Karpas-422 (cell line): ENCODE measurements at places on chromosomes 4 and X.

- no peaks in the 10 kb centered on the region for H3K27me3 ChIP-seq
- no peak for DNase-seq
- H3K4me3 ChIP-seq, result no peak overlapping the region
- H3K36me3 ChIP-seq, result no peaks in the 10 kb centered on the region; the same call in 1 of the 2 replicates
- no peak overlapping the region for H3K27ac ChIP-seq
- H3K4me1 ChIP-seq, result peaks cover 28% of the 10 kb centered on the region
Measured at GRCh38 chr4:184641451-184641850, 7.8 kb downstream of the CASP3 start.

DNA sequence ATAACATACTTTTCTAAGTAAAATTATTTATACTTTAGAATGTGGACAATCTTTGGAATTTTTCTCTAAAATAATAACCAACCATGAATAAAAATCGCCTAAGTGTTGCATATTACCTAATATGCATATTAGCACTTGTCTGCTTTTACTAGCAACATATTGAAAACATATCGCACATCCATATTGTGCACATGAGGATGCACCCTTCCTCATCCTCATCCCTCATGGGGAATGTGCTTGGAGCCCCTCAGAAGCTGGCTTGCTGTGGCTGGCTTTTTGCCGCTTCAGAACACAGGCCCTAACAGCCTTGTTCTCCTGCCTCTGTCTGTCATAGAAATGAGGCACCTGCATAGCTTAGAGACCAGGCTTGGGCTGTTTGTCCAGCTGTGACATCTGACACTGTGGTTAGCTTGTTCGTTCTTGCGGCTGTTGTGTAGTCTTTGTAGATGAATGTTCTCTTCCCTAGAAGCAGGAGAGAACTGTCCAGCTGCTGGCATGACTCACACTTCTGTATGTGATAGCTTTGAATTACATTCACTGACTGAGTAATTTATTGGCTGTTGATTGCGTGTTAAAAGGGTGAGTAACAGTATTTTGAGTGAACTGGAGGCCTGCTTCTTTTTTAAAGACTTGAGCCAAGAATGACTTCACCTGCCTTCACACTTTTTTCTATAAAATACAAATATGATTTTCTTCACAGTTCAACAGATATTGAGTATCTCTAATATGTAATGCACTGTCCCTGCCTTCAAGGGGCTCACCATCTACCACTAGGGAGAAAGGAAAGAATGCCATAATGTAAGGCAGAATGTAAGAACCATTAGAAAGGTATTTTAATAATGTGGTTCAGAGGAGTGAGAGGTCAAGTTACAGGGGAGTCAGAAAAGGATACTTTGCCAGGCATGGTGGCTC, 81.9 kb downstream of the HMGB2 start:
- no peak overlapping the region for H3K4me3 ChIP-seq
- peaks cover 80% of the 10 kb centered on the region for H3K4me1 ChIP-seq
- no peak for DNase-seq
- no peak overlapping the region for H3K27ac ChIP-seq
- 0 out of 2 replicates have a peak, but pooled peaks cover 3% of the 10 kb centered on the region for H3K36me3 ChIP-seq
- no peaks in the 10 kb centered on the region for H3K27me3 ChIP-seq

DNA sequence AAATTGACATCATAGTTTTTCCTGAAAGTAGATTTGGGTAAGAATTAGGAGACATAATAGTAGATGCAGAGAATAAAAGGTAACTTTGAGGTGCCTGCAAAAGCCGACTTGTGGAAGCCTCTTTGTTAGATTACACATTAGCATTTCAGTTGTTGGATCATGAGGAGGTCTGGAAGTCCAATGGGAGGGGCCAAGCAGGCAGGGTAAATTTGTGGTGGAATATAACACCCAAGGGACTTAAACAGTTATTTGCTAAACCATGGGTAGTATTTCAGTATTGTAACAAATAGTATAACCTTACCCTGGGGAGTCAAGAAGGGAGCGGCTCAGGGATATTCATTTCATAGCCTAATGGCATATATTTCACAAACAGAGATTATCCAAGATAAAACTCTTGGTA, 810.7 kb upstream of the AMOT start:
- no peaks in the 10 kb centered on the region for H3K36me3 ChIP-seq
- no peak for DNase-seq
- no peak overlapping the region for H3K27ac ChIP-seq
- no peak overlapping the region for H3K4me3 ChIP-seq
- H3K27me3 ChIP-seq, result no peaks in the 10 kb centered on the region
- H3K4me1 ChIP-seq, result no peaks in the 10 kb centered on the region

GRCh38 chr4:39942507-39942906, 35.2 kb downstream of the PDS5A start:
- DNase-seq, result no peak
- no peaks in the 10 kb centered on the region for H3K36me3 ChIP-seq
- H3K4me1 ChIP-seq, result peaks cover 14% of the 10 kb centered on the region
- H3K4me3 ChIP-seq, result no peak overlapping the region
- H3K27me3 ChIP-seq, result no peaks in the 10 kb centered on the region

DNA sequence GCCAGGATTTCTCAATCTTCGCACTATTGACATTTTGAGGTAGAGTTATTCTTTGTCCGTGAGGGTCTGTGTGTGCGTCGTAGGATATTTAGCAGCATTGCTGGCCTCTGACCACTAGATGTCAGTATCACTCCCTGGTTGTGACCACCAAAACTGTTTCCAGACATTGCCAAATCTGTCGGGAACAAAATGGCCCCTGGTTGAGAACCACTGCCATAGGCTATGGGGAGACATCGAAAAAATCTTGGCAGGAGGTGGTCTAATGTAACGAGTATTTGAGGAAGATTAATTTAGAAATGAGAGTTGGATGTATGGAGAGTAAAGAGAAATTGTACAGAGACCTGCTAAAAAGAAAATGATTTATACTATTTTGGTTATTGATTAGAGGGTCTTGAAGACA, 108.4 kb downstream of the DOCK11 start:
- no peak overlapping the region for H3K27ac ChIP-seq
- no peaks in the 10 kb centered on the region for H3K36me3 ChIP-seq
- peaks cover 4% of the 10 kb centered on the region for H3K4me1 ChIP-seq
- H3K27me3 ChIP-seq, result no peaks in the 10 kb centered on the region
- H3K4me3 ChIP-seq, result no peak overlapping the region
- peak; percentile 86 for DNase-seq

GRCh38 chrX:19190902-19191301, 68.6 kb upstream of the ADGRG2 start:
- H3K27ac ChIP-seq, result no peak overlapping the region
- no peaks in the 10 kb centered on the region for H3K4me1 ChIP-seq
- DNase-seq, result no peak
- no peaks in the 10 kb centered on the region for H3K36me3 ChIP-seq
- H3K4me3 ChIP-seq, result no peak overlapping the region

- no peaks in the 10 kb centered on the region for H3K27me3 ChIP-seq
- H3K27ac ChIP-seq, result no peak overlapping the region
- no peak overlapping the region for H3K4me3 ChIP-seq
- DNase-seq, result no peak
- peaks cover 16% of the 10 kb centered on the region for H3K4me1 ChIP-seq
Measured at GRCh38 chr4:86338521-86338920, 21.3 kb downstream of the MAPK10 start.

GRCh38 chr4:125365731-125366130, 51.0 kb downstream of the FAT4 start:
- no peaks in the 10 kb centered on the region for H3K4me1 ChIP-seq
- H3K4me3 ChIP-seq, result no peak overlapping the region
- no peaks in the 10 kb centered on the region for H3K27me3 ChIP-seq
- no peak for DNase-seq

DNA sequence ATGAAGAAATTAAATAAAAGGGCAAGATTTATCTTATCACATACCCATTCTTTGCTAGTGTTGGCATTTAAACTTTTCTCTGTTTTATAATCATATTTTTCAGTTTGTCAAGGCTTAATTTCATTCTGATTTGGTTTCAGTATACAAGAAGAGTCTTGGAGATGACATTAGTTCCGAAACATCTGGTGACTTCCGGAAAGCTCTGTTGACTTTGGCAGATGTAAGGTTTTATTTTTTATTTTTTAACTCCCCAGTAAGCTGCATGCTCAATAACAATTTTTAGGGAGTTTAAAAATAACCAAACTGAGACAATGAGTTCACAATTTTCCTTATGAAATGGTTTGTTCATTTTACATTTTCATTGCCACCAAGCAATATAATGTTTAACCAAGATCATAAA, 39.8 kb downstream of the ANXA3 start:
- H3K36me3 ChIP-seq, result no peaks in the 10 kb centered on the region
- H3K4me3 ChIP-seq, result no peak overlapping the region
- DNase-seq, result no peak
- H3K4me1 ChIP-seq, result no peaks in the 10 kb centered on the region; the same call in 1 of the 2 replicates
- no peak overlapping the region for H3K27ac ChIP-seq
- no peaks in the 10 kb centered on the region for H3K27me3 ChIP-seq

DNA sequence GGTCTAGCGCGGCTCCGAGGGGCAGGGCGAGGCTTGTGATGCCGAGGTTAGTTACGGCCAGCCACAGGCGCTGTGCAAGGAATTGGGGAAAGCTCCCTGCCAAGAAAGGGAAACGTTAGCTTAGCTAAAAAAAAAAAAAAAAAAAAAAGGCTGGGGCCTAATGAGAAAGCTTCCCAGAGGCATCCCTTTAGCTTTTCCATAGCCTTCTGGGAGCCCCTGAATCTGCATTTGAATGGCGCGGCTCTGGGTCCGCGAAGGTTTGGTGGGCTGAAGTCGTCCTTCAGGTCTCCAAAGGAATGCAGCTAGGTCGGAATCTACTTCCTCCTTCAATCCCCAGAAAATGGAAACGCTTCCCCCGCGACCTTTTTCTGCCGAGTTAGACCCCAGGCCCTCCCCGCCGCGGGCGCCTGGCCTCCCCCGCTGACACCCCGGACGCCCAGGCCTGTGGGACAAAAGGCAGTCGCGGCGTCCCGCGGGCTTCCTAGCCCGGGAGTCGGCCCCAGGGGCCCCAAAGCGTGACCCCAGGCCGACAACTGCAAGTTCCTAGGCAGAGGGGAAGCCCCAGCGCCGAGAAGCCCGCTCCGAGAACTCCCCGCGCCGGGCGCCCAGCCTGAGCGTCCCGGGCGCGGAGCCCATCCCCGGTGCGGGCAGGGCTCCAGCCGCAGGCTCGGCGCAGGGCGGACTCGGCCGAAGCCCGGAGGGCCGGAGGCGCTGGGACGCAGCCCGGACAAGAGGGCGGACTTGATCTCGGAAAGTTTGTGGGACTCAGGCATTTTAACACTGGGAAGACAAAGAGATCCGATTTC, 605 bp upstream of the FAT1 start:
- H3K27me3 ChIP-seq, result no peaks in the 10 kb centered on the region
- H3K4me1 ChIP-seq, result no peaks in the 10 kb centered on the region
- H3K36me3 ChIP-seq, result no peaks in the 10 kb centered on the region
- H3K27ac ChIP-seq, result no peak overlapping the region

DNA sequence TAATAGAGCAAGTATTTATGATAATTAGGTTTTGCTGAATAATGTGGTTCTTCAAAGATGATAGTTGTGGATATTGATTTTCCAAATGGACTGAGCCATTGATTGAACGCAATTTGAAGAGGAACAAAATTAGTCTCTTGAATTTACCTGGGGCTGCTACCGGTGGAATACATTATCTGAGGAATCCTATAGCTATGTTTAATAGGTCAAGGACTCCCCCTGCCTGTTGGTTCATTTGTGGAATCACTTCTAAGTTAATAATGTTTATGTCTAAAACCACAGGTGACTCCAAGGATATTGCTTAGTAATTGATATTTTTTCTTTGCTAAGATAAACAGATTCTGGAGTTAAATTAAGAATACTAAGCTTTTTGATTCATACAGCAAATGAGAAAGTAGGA, 576.0 kb upstream of the PABPC4L start:
- H3K4me1 ChIP-seq, result no peaks in the 10 kb centered on the region
- H3K4me3 ChIP-seq, result no peak overlapping the region
- no peak for DNase-seq
- no peak overlapping the region for H3K27ac ChIP-seq

DNA sequence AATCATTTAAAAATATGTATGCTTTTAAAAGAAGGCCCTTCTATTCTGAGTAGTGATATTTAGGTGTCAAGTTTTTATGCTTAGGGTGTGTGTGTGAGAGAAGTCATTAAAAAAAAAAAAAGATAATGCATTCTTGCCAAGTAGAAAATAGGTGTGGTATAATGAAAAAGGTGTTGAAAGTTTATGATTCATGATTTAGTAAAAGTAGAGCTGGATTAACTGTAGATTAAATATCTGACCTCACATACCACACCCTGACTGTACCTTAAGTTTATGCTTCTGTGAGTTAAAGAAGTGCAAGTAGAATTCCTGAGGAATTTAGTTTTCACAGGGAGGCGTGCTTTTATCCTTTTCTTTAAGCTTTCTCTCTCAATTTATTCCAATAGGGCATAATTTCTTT, 71.1 kb downstream of the BMPR1B start:
- no peaks in the 10 kb centered on the region for H3K36me3 ChIP-seq
- H3K27ac ChIP-seq, result no peak overlapping the region
- no peak overlapping the region for H3K4me3 ChIP-seq
- H3K27me3 ChIP-seq, result no peaks in the 10 kb centered on the region

DNA sequence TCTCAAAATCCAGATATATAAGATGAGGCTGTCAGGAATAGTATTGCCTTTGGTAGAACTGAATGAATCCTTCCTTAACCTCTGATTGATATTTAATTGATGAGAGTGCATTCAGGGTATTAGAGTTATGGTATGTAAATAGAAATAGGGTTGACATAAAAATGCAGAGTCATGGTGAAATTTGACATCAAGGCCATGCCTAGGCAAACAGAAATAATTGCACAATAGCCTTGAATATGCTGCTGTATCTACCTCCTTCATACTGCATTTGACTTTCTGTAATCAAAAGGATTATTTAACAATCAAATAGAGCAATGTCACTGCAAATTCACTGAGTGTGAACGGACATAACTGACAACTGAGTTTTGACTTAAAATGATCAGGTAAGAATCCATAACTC, 1316.3 kb downstream of the STIM2 start:
- no peaks in the 10 kb centered on the region for H3K36me3 ChIP-seq
- no peaks in the 10 kb centered on the region for H3K27me3 ChIP-seq
- H3K4me3 ChIP-seq, result no peak overlapping the region
- H3K4me1 ChIP-seq, result no peaks in the 10 kb centered on the region
- no peak overlapping the region for H3K27ac ChIP-seq
- DNase-seq, result no peak

DNA sequence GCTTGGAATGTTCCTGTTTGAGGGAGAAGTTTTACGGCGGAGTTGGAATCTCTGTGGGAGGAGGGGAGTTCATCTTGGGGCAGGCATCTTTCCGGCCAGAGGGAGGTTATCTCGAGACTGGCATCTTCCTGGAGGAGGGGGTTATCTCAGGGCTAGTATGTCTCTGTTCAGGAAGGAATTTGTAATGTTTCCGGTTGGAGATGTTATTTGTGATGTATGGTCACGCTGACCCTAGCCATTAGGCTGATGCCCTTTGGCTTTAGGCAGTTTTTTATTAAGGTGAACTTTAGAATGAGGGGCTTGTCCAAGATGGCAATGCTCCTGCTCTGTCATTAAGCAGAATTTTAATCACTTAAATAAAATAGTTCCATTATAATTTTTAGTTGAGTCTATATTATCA, 449.7 kb downstream of the PCDH10 start:
- no peaks in the 10 kb centered on the region for H3K4me1 ChIP-seq
- no peaks in the 10 kb centered on the region for H3K36me3 ChIP-seq
- no peak overlapping the region for H3K27ac ChIP-seq
- no peak overlapping the region for H3K4me3 ChIP-seq
- no peaks in the 10 kb centered on the region for H3K27me3 ChIP-seq
- no peak for DNase-seq
